Progenitor cell of endocrine pancreas (in vitro differentiated cells): ENCODE measurements at places on chromosomes 11 and 22.
A peak's percentile ranks its signal among the peaks of the same experiment; 100 is the strongest.

- no peaks in the 10 kb centered on the region for H3K27me3 ChIP-seq
- peaks cover 6% of the 10 kb centered on the region for H3K4me1 ChIP-seq
- H3K27ac ChIP-seq, result no peak overlapping the region
- DNase-seq, result no peak
- H3K4me3 ChIP-seq, result no peak overlapping the region
Measured at GRCh38 chr22:20499769-20500168, 4.2 kb upstream of the KLHL22 start.

GRCh38 chr22:41976070-41976901 lies 7.0 kb downstream of the SEPTIN3 start:
- peaks cover 37% of the 10 kb centered on the region for H3K27me3 ChIP-seq
- H3K27ac ChIP-seq, result peak overlapping the region; percentile 35
- H3K36me3 ChIP-seq, result no peaks in the 10 kb centered on the region
- H3K4me1 ChIP-seq, result peaks cover 12% of the 10 kb centered on the region

- peaks cover 5% of the 10 kb centered on the region for H3K27me3 ChIP-seq
- no peak overlapping the region for H3K4me3 ChIP-seq
- no peak overlapping the region for H3K27ac ChIP-seq
Measured at GRCh38 chr11:14081581-14082231, 119.2 kb downstream of the SPON1 start.

GRCh38 chr11:68229601-68230000 lies 16.5 kb upstream of the KMT5B start:
- no peaks in the 10 kb centered on the region for H3K4me1 ChIP-seq
- no peak overlapping the region for H3K27ac ChIP-seq
- H3K36me3 ChIP-seq, result no peaks in the 10 kb centered on the region
- no peak for DNase-seq
- H3K4me3 ChIP-seq, result no peak overlapping the region

DNA sequence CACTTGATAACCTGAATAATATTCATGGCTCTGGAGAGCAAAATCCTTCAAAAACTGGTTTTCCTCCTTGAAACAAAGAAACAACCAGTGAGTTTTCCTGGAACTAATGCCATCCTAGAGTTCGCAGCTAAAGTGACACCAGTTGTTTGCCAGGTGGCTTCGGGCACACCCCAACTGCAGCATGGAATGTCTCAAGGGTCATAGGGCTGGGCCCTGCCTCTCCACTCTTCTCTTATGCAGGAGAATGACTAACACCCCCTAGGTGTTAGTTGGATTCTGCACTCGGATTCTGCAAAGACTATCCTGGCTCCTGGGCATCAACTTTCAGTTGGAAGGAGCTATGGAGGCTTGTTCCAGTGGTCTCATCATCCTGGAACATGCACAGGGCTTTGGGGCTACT lies 98.8 kb downstream of the KIRREL3 start:
- no peaks in the 10 kb centered on the region for H3K4me1 ChIP-seq
- no peaks in the 10 kb centered on the region for H3K36me3 ChIP-seq
- peaks cover 59% of the 10 kb centered on the region for H3K27me3 ChIP-seq

GRCh38 chr11:81658722-81659121 lies 1074.9 kb downstream of the FAM181B start:
- no peak overlapping the region for H3K4me3 ChIP-seq
- DNase-seq, result no peak
- peak overlapping the region; percentile 53 for H3K27ac ChIP-seq
- no peaks in the 10 kb centered on the region for H3K4me1 ChIP-seq
- peaks cover 3% of the 10 kb centered on the region for H3K27me3 ChIP-seq
